ENCODE measurements at places on chromosomes 12 and 14. TPM values are rescaled to one million over a fixed set of nuclear protein-coding genes. Genes with fewer than 3 reads are reported as not detected.

GRCh38 chr14:39576258-39576657 lies 144.0 kb upstream of the FBXO33 start:
- DNase-seq = no peak
- no peaks in the 10 kb centered on the region for H3K36me3 ChIP-seq
- H3K4me3 ChIP-seq = no peak overlapping the region
- H3K4me1 ChIP-seq = no peaks in the 10 kb centered on the region
- H3K27me3 ChIP-seq = no peaks in the 10 kb centered on the region

The GOLGA3 gene
- 128 TPM for total RNA-seq

DNA sequence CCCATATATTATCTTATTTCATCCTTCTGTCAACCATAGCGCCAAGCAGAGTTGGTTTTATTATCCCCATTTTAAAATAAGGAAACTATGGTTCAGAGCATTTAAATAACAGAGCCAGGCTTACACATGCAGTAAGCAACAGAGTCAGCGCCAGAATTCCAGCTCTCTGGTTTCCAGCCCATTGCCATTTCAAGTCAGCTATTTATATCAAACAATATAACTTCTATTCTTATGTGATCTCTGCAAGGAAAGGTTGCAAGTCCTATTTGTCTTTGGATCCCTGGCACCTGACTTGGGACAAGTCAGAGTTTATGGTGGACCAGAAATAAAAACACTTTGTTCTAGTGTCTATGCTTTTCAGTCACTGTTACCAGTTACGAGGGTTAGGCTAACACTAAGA lies 174.1 kb upstream of the EEA1 start:
- no peaks in the 10 kb centered on the region for H3K27me3 ChIP-seq
- peak overlapping the region; percentile 52 for H3K27ac ChIP-seq
- no peak for DNase-seq
- H3K4me3 ChIP-seq = no peak overlapping the region

The SOCS4 gene
- 4.3 TPM for total RNA-seq

- peak overlapping the region; percentile 99 for H3K27ac ChIP-seq
- H3K4me3 ChIP-seq = peak overlapping the region; percentile 51
- peaks cover 17% of the 10 kb centered on the region for H3K4me1 ChIP-seq
These were observed 136.4 kb upstream of the KRAS start for GRCh38 chr12:25386831-25387731.

DNA sequence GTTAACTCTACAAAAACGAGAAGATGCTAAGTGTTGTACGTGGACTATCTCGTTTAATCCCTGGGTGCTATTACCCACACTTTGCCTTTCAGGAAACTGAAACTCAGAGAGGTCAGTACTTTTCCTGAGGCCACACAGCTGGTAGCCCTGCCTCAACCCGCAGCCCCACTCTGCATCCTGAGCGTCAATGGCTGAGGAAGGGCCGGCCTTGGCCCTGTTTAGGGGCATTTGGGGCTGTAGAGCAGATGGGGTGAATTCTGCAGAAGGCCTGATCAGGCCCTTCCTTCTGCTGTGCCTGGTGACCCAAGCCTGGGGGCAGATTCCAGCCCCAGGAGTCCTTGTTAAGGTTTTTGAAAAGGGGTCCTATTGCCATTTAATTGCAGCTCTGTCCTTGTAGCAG lies 3.7 kb upstream of the CCDC197 start:
- no peaks in the 10 kb centered on the region for H3K36me3 ChIP-seq
- no peak overlapping the region for H3K4me3 ChIP-seq
- H3K27ac ChIP-seq = no peak overlapping the region
- DNase-seq = no peak

DNA sequence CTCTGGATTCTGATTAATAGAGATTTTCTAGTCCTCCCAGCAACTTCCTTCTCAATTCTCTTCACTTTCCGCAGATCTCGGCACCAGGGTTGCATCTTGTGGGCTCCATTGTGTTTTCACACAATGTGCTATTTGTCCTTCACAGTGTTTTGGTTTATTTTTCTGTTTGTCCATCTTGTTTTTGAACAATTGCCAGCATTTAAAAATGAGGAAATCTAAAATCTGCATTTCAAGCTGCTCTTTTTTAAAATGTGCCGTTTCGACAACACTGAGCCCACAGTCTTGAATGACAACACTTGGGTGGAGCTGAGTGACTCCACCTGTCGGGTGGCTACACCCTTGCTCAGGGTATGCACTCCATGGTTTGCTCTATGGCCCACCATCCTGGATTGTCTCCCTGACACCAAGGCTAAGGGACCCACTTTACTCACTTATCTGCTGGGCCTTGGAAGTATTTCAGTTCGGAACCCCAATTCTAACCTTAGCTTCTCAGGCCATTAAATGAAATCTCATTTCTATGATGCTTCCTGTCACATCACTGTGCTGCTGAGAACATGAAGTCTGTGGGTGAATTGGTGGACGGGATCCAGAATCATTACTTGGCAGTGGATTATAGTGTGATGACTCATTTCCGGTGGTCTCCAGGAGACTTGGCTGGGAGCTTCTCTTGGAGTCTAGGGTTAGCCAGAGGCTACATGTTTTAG lies 3.4 kb upstream of the MYRFL start:
- H3K27ac ChIP-seq = no peak overlapping the region
- H3K27me3 ChIP-seq = no peaks in the 10 kb centered on the region
- H3K36me3 ChIP-seq = no peaks in the 10 kb centered on the region
- no peaks in the 10 kb centered on the region for H3K4me1 ChIP-seq
- DNase-seq = peak; percentile 70

The AQP6 gene
- total RNA-seq = 0.18 TPM

DNA sequence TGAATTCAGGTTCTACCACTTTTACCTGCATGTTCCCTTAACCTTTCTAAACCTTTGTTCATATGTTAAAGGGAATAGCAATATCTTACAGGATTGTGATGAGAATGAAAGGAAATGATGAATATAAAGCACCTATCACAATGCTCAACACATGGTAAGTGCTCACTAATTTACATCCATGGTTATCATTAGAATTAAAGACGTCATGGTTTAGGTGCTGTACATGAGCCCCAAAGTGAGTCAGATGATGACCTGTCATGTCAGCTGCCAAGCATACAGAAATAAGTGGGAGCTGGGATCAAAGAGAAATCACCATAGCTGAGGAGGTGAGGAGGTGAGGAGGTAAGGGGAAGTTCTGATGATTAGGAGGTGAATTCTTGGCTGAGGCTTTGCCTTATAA lies 135.9 kb upstream of the ATP2B1 start:
- DNase-seq = no peak
- no peaks in the 10 kb centered on the region for H3K36me3 ChIP-seq
- no peaks in the 10 kb centered on the region for H3K27me3 ChIP-seq
- no peak overlapping the region for H3K4me3 ChIP-seq
- no peak overlapping the region for H3K27ac ChIP-seq
- H3K4me1 ChIP-seq = no peaks in the 10 kb centered on the region

The KRT7 gene
- 47.0 TPM for total RNA-seq

DNA sequence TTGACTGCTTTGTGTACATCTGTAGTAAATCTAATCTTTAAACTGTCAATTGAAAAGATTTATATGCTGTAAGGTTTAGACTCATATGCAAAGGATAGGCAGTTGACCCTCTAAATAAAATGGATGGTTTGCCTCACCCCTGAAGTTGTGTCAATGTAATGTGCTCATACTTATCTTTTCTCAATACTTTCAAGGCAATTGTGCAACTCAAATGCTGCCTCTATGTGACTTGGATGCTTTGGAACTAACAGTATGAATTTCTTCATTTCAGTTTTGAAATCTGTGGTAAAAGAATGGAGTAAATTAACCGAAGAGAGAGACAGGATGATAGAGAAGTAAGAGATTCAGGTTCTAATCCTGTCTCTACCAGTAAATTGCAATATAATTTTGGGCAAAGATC lies 9.7 kb downstream of the PDE6H start:
- DNase-seq = no peak
- H3K4me1 ChIP-seq = no peaks in the 10 kb centered on the region
- no peak overlapping the region for H3K4me3 ChIP-seq
- H3K27ac ChIP-seq = no peak overlapping the region

The ACVRL1 gene
- 108 TPM for total RNA-seq

The ACAD10 gene
- total RNA-seq = 128 TPM

- no peaks in the 10 kb centered on the region for H3K36me3 ChIP-seq
- H3K4me3 ChIP-seq = no peak overlapping the region
- no peak for DNase-seq
- H3K4me1 ChIP-seq = no peaks in the 10 kb centered on the region
- no peaks in the 10 kb centered on the region for H3K27me3 ChIP-seq
These were observed 182.7 kb downstream of the KTN1 start for GRCh38 chr14:55762595-55763232.

- H3K36me3 ChIP-seq = no peaks in the 10 kb centered on the region
- peak overlapping the region; percentile 71 for H3K27ac ChIP-seq
- H3K4me1 ChIP-seq = peaks cover 36% of the 10 kb centered on the region
- H3K27me3 ChIP-seq = peaks cover 13% of the 10 kb centered on the region
- H3K4me3 ChIP-seq = peak overlapping the region; percentile 55
These were observed 2.3 kb downstream of the GLI1 start for GRCh38 chr12:57461917-57462250.

GRCh38 chr12:58794859-58795258 lies 125.4 kb downstream of the LRIG3 start:
- H3K27ac ChIP-seq = no peak overlapping the region
- no peaks in the 10 kb centered on the region for H3K4me1 ChIP-seq
- no peaks in the 10 kb centered on the region for H3K27me3 ChIP-seq
- no peak overlapping the region for H3K4me3 ChIP-seq
- no peaks in the 10 kb centered on the region for H3K36me3 ChIP-seq

The C12orf50 gene
- total RNA-seq = not detected

DNA sequence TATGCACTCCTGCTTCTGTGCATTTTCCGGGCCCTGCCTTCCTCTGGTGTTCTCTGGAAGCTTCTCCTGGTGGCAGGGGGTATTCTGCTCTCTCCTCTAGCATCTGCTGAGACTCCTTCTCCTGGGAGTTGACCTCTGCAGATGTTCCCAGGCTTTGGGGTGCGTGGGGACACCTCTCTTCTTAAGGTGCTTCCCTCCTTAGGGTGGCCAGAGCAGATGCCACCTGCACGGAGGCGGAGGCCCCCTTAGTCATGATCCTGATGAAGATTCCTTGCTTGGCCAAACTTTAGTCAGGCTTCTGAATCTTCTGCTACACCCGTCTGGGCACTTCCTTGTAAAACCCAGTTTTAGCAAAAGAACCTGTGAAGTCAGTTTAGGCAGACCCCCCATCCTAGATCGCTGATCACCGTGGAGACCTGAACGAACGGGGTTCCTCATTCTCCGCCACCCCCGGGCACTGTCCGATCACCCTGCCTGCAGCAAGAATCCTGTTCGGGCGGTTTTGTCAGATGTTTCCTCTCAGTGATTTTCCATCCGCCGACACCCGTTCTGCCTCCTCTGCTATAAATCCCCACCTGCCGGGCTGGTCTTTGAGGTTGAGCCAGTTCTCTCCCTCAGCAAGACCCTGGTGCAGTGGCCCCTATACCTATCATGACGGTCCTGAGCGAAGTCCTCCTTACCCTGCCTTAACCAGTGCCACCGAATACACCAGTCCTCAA lies 111.9 kb downstream of the CALM1 start:
- H3K27me3 ChIP-seq = peaks cover 7% of the 10 kb centered on the region
- peak overlapping the region; percentile 87 for H3K27ac ChIP-seq
- peaks cover 31% of the 10 kb centered on the region for H3K4me1 ChIP-seq
- peak; percentile 84 for DNase-seq
- H3K4me3 ChIP-seq = no peak overlapping the region
- H3K36me3 ChIP-seq = no peaks in the 10 kb centered on the region

- H3K4me3 ChIP-seq = no peak overlapping the region
- no peak overlapping the region for H3K27ac ChIP-seq
- no peaks in the 10 kb centered on the region for H3K4me1 ChIP-seq
- no peaks in the 10 kb centered on the region for H3K36me3 ChIP-seq
- no peak for DNase-seq
These were observed 254.2 kb upstream of the FKBP4 start for GRCh38 chr12:2540535-2540941.

DNA sequence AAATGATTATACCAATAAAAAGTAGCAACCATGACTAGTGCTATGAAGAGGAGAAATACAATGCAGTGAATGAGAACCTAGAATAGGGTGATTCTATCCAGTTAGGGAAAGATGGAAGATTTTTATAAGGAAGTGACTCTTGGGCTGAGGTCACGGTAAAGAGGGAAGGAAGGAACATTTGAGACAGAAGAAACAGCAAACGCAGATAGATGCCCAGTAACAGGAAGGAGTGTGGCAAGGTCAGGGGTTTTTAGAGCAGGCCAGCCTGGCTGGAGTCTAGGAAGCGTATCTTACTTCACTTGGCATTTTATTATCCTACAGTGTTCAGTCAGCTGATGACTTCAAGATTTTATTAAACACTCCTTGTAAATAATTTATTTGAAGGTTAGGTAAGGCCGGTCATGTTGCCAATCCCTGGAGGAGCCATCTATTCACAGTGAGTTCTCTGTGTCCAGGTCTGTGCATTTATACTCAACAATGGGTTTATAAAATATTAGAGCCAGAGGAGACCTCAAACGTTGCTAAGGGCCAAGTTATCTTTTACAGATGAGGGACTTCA lies 170.6 kb downstream of the PRKCH start:
- no peak for DNase-seq
- no peaks in the 10 kb centered on the region for H3K27me3 ChIP-seq
- no peaks in the 10 kb centered on the region for H3K36me3 ChIP-seq
- no peak overlapping the region for H3K27ac ChIP-seq
- peaks cover 51% of the 10 kb centered on the region for H3K4me1 ChIP-seq

The DNAJC22 gene
- 18.3 TPM for total RNA-seq

DNA sequence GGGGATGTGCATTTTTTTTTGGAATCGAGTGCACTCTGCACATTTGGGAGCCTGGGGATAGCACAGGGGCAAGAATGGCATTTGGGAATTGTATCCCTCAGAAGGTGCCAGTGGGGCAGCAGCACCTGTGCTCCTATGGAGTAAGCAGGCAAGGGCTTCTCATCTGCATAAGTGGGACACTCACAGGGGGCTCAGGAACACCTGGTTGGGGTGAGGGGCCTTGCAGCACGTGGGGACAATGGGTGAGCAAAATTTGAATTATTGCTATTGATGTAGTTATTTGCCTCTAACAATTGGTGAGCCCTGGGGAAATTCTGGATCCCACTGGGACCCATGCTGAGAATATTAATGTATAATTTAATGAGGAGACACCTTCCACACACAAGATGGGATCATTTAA lies 274.2 kb downstream of the TTC6 start:
- H3K27ac ChIP-seq = no peak overlapping the region
- no peaks in the 10 kb centered on the region for H3K36me3 ChIP-seq
- no peak overlapping the region for H3K4me3 ChIP-seq
- no peaks in the 10 kb centered on the region for H3K4me1 ChIP-seq
- DNase-seq = no peak

DNA sequence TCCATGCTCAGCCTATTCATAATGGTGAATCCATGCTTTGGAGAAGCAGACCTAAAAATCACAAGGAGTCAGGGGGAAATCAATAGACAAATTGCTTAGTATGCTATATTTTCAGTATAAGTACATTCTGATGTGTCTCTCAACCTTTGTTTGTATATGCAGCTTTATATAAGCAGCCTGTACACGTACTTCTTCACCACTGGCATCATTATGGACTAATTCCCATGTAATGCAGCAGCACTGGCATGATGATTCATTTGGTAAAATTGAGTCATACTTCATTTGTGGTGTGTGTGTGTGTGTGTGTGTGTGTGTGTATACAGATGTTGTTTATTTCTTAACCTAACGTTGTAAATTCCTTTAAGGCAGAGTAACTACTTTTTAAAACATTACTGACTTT lies 10.9 kb downstream of the DCP1B start:
- H3K4me1 ChIP-seq = peaks cover 26% of the 10 kb centered on the region
- H3K4me3 ChIP-seq = no peak overlapping the region
- H3K36me3 ChIP-seq = peaks cover 66% of the 10 kb centered on the region
- peak overlapping the region; percentile 79 for H3K27ac ChIP-seq
- DNase-seq = no peak

GRCh38 chr14:65206078-65206447 lies 103.7 kb upstream of the MAX start:
- H3K27me3 ChIP-seq = no peaks in the 10 kb centered on the region
- H3K36me3 ChIP-seq = no peaks in the 10 kb centered on the region
- DNase-seq = no peak

The JKAMP gene
- total RNA-seq = 26.3 TPM

The IL22 gene
- not detected for total RNA-seq
